Activated CD8-positive, alpha-beta memory T cell treated with anti-CD3 and anti-CD28 coated beads for 1 hour (primary cell): ENCODE measurements at places on chromosomes 11 and 22.

DNA sequence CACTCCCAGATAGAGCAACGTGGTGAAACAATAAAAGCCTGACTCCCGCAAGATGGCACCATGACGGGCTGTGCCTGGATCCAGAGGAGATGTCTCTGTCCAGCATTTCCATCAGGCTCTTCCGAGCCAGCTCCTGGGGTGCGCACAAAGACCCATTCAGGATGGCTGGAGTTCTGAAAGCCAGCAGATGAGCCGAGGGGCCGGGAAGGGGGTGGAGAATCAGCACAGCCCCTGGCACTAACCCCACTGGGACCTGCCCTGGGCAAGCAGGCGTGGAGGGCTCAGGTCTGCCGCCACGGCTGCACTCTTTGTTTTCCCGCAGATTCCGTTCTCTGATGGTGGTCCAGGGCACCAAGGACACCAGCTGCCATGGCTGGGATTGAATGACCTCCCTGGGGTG is 97.2 kb upstream of the BLID start:
- DNase-seq = no peak

DNA sequence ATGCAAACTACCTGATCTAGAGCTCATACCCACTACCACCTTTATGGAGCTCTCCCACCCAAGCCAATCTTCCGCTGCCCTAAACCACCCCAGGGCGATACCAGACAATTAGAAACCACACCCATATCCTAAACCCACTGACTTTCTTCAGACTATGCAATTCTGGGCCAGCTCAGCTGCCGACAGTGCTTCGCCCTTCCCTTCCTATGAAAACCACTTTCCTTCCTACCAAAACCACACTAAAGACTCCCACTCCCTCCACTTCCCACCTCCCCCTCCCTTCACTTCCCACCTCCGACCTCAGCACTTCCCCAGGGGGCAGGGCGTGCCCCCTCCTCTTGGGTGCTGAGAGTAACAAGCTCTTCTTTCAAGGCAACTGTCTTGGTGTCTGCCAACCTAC is 25.1 kb downstream of the B3GAT1 start:
- no peak for DNase-seq

GRCh38 chr11:80860632-80861031 is 1419.8 kb upstream of the TENM4 start:
- DNase-seq = no peak

DNA sequence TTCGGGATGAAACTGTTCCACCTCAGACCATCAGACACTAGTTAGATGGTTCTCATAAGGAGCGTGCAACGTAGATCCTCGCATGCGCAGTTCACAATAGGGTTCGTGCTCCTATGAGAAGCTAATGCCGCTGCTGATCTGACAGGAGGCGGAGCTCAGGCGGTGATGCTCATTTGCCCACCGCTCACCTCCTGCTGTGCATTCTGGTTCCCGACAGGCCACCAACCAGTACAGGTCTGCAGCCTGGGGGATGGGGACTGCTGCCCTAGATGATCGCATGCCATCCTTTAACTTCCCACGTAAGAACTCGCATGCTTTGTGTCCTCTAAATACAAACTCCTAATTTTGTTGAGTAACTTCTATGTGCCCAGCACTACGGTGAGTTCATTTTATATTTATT is 62.6 kb downstream of the EFCAB6 start:
- no peak for DNase-seq

DNA sequence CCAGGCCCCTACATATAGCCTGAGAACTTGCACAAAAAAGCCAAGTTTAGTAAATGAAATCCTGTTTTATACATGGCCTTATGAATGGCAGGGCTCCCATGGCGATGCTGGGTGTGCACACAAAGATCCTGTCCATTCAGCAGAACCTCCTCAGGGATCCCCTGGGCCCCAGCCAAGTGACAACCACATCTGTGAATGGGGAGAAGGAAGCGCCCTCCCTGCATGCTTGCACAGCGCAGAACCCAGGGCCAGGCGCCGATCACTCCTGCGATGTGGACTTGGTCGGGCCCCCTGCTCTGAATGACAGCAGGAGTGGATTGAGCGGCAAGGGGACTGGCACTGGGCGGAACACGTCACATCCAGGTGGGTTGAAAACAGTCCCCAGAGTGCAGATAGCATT is 4.5 kb upstream of the CDC42EP2 start:
- DNase-seq = no peak

DNA sequence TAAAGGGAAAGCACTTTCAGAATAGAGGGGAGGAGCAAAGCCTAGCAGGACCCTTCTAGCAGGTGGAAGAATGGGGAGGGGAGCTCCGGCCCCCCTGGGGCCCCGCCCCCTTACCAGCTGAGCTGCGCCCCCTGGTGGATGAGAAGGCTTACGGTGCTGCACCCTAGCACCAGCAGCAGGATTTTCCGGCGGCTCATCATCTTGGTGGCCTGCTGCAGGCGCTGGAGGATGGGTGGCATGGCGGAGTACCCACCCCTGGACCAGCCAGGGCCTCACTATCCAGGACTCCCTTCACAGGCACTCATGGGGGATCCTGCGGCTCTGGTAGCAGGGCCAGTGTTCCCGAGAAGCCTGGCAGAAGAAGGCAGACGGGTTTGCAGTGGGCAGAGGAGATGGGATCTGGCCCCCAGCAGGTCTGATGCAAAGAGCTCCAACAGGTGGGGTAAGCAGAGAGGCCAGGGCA is 3.8 kb downstream of the GAL3ST3 start:
- DNase-seq = peak; percentile 62

- no peak for DNase-seq
Observed at GRCh38 chr22:38981005-38981991, 849 bp upstream of the APOBEC3B start.
